HS-5 (cell line): ENCODE measurements at places on chromosomes 3 and 15.

DNA sequence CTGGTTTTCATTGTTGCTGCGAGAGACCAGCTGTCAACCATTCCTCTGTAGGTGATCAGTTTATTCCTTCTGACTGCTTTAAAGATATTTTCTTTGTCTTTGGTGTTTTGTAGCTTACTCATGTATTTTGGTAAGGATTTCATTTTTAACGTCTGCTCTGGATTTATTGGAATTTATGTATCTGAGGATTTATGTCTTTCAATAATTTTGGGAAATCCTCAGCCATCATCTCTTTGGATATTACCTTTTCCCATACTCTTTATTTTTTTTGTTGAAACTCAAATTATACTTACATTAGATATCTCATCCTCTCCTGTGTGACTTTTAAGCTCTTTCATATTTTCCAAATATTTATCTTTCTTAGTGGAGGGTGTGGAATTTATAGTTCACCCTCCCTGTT, 62.7 kb upstream of the COL8A1 start:
- DNase-seq, result no peak

GRCh38 chr3:94115482-94115881, 52.6 kb downstream of the NSUN3 start:
- no peak for DNase-seq

DNA sequence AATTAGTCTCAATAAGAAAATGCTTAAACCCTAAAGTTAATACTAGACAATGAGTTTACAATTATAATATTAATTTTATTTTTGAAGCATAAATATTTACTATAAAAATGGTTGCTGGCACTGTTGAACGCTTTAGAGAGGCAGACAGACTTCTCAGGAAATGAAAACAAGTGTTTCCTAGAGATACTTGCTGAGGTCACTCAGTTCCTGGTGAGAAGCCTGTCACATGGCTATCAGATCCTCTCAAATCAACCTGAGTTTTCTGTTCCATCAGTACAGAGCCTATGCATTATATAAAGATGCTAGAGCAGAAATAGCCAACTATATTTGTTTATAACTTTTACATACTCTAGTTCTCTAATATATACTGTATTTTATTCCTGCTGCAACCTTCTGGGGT, 109.2 kb downstream of the MYO5A start:
- no peak for DNase-seq

GRCh38 chr3:64148955-64149653, 76.2 kb downstream of the PRICKLE2 start:
- no peak for DNase-seq
